Fibroblast of pulmonary artery (primary cell): ENCODE measurements at places on chromosomes 6 and 20.

GRCh38 chr6:39849228-39849627 is 57.1 kb downstream of the DAAM2 start:
- no peak for DNase-seq

DNA sequence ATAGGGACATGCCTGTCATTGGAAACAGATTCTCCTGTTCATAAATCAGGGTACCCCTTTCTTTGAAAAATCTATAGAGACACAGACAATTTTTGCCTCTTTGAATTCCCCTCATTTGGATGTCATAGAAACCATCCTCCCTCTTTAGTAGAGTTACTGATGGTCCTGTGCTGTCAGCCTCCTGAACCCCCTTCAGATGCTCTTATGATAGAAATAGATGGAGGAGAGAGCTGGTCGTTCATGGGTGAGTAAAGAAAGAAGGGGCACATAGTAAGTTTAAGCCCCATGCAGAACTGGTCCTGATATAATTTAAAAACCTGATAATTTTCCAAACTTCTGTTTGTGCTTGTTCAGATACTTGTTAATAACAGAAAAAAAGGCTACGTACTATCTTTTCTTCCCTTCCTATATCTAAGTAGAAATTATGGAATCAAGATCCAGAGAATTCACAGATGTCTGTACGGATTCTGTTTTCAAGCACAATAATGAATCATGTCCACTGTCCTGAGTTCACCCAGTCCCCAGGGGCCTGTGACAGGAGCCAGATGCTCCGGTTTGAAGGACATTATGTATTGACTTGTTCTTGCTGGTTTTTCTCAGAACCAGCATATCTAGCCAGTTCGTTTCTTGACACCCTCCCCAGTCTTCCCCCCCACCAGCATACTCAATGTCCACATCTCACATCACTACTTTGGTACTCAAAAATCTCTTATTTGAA is 78.1 kb downstream of the NCOA7 start:
- DNase-seq = no peak

GRCh38 chr20:59985864-59986263 is 27.6 kb downstream of the CDH26 start:
- no peak for DNase-seq

- no peak for DNase-seq
Measured at GRCh38 chr6:168581706-168582105, 140.7 kb downstream of the SMOC2 start.
